ENCODE measurements at places on chromosomes 5 and 9.
A peak's percentile ranks its signal among the peaks of the same experiment; 100 is the strongest.

GRCh38 chr5:22649074-22649473, 204.1 kb downstream of the CDH12 start:
- H3K27ac ChIP-seq: no peak overlapping the region
- no peak overlapping the region for H3K4me3 ChIP-seq
- H3K36me3 ChIP-seq: no peaks in the 10 kb centered on the region
- no peaks in the 10 kb centered on the region for H3K27me3 ChIP-seq
- H3K4me1 ChIP-seq: no peaks in the 10 kb centered on the region

GRCh38 chr5:170287532-170287931, 10.0 kb downstream of the LCP2 start:
- H3K4me3 ChIP-seq: no peak overlapping the region
- peaks cover 2% of the 10 kb centered on the region for H3K27me3 ChIP-seq
- no peak for DNase-seq
- H3K4me1 ChIP-seq: no peaks in the 10 kb centered on the region
- H3K27ac ChIP-seq: no peak overlapping the region
- H3K36me3 ChIP-seq: no peaks in the 10 kb centered on the region

GRCh38 chr5:113433071-113433470, 1.7 kb downstream of the TSSK1B start:
- no peak for DNase-seq
- no peaks in the 10 kb centered on the region for H3K27me3 ChIP-seq

DNA sequence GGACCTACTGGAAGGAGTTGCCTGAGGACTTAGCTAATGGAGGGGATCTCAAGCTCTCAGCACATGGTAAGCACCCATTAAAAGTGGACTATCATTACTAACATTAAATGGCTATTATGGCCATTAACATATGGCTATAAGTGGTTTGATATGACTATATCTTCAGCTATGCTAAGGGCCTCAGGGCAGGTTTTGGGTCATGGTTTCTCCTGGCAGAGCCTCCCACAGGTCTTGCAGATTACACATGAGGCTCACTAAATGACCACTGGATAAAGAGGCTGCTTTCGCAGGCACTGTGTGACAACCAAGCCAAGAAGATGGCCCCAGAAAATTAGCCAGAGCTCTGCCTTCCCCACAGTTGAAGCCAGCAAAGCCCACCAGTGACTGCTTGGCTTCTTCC, 15.4 kb downstream of the CCNJL start:
- H3K36me3 ChIP-seq: peaks cover 2% of the 10 kb centered on the region
- no peak overlapping the region for H3K4me3 ChIP-seq
- H3K4me1 ChIP-seq: peaks cover 9% of the 10 kb centered on the region
- H3K27ac ChIP-seq: no peak overlapping the region
- H3K27me3 ChIP-seq: no peaks in the 10 kb centered on the region
- peak; percentile 44 for DNase-seq

- H3K4me1 ChIP-seq: no peaks in the 10 kb centered on the region
- H3K4me3 ChIP-seq: no peak overlapping the region
- no peak overlapping the region for H3K27ac ChIP-seq
- no peak for DNase-seq
- H3K27me3 ChIP-seq: no peaks in the 10 kb centered on the region
Observed at GRCh38 chr9:20945269-20945668, 86.2 kb downstream of the HACD4 start.

DNA sequence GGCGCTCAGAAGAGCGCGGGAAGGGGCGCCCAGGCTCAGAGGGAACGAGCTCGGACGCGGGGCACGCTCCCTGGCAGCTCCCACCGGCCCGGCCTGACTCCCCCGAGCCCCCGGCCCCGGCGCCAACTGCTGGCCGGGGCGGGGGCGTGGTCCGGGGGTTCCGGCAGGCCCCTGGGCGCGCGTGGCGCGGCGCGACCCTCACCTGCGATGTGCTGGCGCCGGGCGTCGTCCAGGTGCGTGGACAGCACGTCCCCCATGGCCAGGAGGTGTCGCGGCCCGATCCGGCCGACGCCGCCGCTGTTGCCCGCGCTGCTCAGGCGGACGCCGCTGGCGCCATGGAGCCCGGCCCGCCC, 43.5 kb upstream of the STXBP1 start:
- no peaks in the 10 kb centered on the region for H3K27me3 ChIP-seq
- H3K36me3 ChIP-seq: peaks cover 6% of the 10 kb centered on the region

GRCh38 chr9:20397348-20397747, 225.0 kb downstream of the MLLT3 start:
- no peak overlapping the region for H3K4me3 ChIP-seq
- no peaks in the 10 kb centered on the region for H3K36me3 ChIP-seq
- no peaks in the 10 kb centered on the region for H3K27me3 ChIP-seq
- no peak for DNase-seq
- no peak overlapping the region for H3K27ac ChIP-seq

- H3K27ac ChIP-seq: no peak overlapping the region
- H3K27me3 ChIP-seq: no peaks in the 10 kb centered on the region
- peak overlapping the region; percentile 92 for H3K4me3 ChIP-seq
- H3K4me1 ChIP-seq: peaks cover 7% of the 10 kb centered on the region
- peak; percentile 40 for DNase-seq
Observed at GRCh38 chr9:136438548-136439480, 831 bp downstream of the INPP5E start.

DNA sequence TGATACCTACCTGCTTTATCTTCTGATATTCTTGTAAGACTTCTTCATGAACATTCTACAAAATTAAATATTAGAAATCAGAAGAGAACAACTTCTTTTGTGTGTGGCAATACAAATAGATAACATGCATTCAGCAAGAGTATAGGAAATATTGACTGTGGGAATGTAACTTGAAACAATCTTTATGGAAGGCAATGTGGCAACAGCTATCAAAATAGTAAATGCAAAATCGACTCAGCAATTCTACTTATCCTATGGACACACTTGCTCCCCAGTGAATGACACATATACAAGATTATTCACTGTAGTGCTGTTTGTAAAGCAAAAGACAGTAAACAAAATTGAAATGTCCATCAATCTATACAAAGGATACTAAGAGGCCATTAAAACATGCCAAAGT, 66.5 kb upstream of the GLRX start:
- DNase-seq: no peak
- no peaks in the 10 kb centered on the region for H3K4me1 ChIP-seq
- H3K4me3 ChIP-seq: no peak overlapping the region
- H3K36me3 ChIP-seq: peaks cover 7% of the 10 kb centered on the region
- H3K27ac ChIP-seq: no peak overlapping the region
- H3K27me3 ChIP-seq: no peaks in the 10 kb centered on the region

DNA sequence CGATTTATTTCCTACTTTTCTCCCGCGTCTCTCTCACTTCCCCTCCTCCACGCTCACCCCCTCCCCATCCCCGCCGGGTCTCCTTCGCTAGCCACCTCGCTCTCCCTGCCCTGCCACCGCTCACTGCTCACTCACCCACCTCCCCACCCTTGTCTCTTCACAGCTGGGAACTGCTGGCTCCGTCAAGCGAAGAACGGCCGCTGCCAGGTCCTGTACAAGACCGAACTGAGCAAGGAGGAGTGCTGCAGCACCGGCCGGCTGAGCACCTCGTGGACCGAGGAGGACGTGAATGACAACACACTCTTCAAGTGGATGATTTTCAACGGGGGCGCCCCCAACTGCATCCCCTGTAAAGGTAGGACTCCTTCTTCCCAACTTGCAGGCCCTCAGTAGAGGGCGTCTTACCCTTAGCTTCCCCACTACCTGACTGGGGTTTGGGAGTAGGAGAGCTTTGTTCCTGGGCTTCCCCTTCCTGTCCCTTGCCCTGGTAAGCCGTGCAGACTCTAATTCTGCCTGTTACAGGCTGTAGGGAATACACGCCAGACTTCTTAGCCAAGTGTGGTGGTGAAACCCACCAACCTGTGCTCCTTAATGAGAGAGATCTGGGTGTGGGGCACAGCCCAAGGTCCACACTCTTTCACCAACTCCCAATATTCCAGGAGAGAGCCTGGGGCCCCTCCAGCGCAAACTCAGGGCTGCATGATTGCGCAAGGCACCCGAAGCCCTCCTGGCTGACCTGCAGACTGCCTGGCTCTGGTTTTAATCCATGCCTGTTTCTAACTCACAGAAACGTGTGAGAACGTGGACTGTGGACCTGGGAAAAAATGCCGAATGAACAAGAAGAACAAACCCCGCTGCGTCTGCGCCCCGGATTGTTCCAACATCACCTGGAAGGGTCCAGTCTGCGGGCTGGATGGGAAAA, 2.5 kb downstream of the FST start:
- peak overlapping the region; percentile 69 for H3K4me3 ChIP-seq
- H3K27me3 ChIP-seq: no peaks in the 10 kb centered on the region
- H3K27ac ChIP-seq: peak overlapping the region; percentile 80
- H3K4me1 ChIP-seq: peaks cover 8% of the 10 kb centered on the region
- DNase-seq: no peak

GRCh38 chr9:106310782-106311181, 552.2 kb upstream of the ZNF462 start:
- no peak overlapping the region for H3K4me3 ChIP-seq
- no peaks in the 10 kb centered on the region for H3K27me3 ChIP-seq
- no peak overlapping the region for H3K27ac ChIP-seq
- H3K4me1 ChIP-seq: no peaks in the 10 kb centered on the region
- no peak for DNase-seq
- H3K36me3 ChIP-seq: no peaks in the 10 kb centered on the region

Data from trophoblast cell (in vitro differentiated cells and primary cell).